Thymus (tissue), 14 donors: ENCODE measurements at places on chromosomes 2 and 18. TPM values are rescaled to one million over a fixed set of nuclear protein-coding genes. Genes with fewer than 3 reads are reported as not detected.

Gene TUBA4B
- total RNA-seq, result 0.05 TPM

GRCh38 chr18:60377778-60378469 lies 5.3 kb upstream of the MC4R start:
- no peak overlapping the region for H3K4me3 ChIP-seq
- no peak for DNase-seq
- H3K27me3 ChIP-seq, result no peaks in the 10 kb centered on the region
- H3K36me3 ChIP-seq, result no peaks in the 10 kb centered on the region
- H3K27ac ChIP-seq, result no peak overlapping the region

DNA sequence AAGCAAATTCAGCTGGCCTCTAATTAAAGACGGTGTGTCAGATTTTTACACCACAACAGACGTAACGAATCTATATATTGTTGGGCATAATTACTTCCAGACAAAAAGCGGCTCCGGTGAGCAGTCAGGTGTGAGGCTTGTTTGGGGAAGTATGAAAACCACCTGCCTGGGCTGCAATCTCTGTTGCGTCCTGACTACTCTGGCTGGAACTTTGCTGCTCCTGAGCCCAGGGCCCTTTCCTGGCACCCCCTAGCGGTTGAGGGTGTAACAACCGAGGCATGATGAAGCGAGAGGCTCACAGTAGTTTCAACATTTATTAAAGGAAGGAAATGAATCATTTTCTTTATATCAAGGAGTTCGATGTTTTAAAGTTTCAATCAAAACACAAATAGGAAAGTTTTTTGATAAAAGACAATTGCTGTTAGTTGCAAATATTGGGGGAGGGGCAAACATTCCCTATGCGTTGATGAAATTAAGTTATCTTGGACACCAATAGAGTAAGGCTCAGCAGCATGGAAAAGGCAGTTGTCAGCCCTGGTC lies 10.6 kb upstream of the ITGB6 start:
- no peak overlapping the region for H3K27ac ChIP-seq
- peaks cover 10% of the 10 kb centered on the region for H3K4me1 ChIP-seq
- H3K4me3 ChIP-seq, result no peak overlapping the region
- no peaks in the 10 kb centered on the region for H3K27me3 ChIP-seq

Gene HOXD8
- 1.5 TPM for total RNA-seq

DNA sequence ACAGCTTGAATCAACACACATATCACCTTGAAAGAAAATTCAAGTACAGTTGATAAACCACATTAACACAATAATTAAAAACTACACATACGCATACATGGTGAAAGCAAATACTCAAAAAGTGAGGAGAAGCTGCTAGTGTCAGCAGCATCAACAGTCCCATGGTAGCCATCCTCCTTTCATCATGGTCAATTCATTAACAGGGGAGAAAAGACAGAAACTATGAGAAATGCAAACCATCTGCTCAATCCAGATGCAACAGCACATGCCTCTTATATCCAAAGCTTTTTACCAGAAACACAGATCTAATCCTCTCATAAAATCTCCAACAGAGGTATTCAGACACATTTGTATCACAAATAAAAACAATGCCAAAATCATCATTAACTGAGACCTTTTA lies 81.9 kb upstream of the CHRNA1 start:
- no peak overlapping the region for H3K27ac ChIP-seq
- H3K27me3 ChIP-seq, result no peaks in the 10 kb centered on the region
- no peaks in the 10 kb centered on the region for H3K36me3 ChIP-seq

Gene DQX1
- total RNA-seq, result 0.14 TPM

DNA sequence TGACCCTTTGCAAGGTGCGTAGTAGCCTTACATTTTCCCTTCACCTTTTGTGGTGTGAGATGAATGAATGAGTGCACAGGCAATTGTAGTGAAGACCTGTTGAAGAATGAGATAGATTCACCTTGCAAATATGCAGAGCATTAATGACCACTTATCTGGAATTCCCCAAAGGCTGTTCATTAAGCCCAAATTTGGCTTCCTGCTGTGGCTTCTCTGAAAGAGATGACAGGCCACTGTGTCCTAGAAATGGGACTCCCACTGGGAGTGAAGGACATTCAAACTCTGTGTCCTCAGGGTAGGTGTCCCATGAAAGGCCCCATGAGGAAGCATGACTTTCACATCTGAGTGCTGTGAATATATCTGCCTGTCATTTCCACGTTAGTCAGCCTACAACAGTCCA lies 1821.8 kb upstream of the PIK3C3 start:
- DNase-seq, result no peak
- no peak overlapping the region for H3K4me3 ChIP-seq
- no peaks in the 10 kb centered on the region for H3K4me1 ChIP-seq
- no peak overlapping the region for H3K27ac ChIP-seq

- no peaks in the 10 kb centered on the region for H3K36me3 ChIP-seq
- no peaks in the 10 kb centered on the region for H3K4me1 ChIP-seq
Measured at GRCh38 chr2:203492965-203493364, 42.1 kb downstream of the RAPH1 start.
